ENCODE measurements at places on chromosomes 7 and 10. TPM values are rescaled to one million over a fixed set of nuclear protein-coding genes. Genes with fewer than 3 reads are reported as not detected.

TAS2R16 gene
- total RNA-seq = not detected

GRCh38 chr7:44131173-44132029 lies 8.1 kb upstream of the POLD2 start:
- no peaks in the 10 kb centered on the region for H3K27me3 ChIP-seq
- DNase-seq = no peak
- no peaks in the 10 kb centered on the region for H3K4me1 ChIP-seq
- no peaks in the 10 kb centered on the region for H3K36me3 ChIP-seq
- H3K4me3 ChIP-seq = no peak overlapping the region
- peak overlapping the region; percentile 81 for H3K27ac ChIP-seq

GRCh38 chr7:41910940-41911600 lies 208.2 kb upstream of the INHBA start:
- H3K27ac ChIP-seq = no peak overlapping the region
- no peak overlapping the region for H3K4me3 ChIP-seq
- no peaks in the 10 kb centered on the region for H3K27me3 ChIP-seq
- DNase-seq = no peak
- no peaks in the 10 kb centered on the region for H3K36me3 ChIP-seq

- no peaks in the 10 kb centered on the region for H3K27me3 ChIP-seq
- no peak overlapping the region for H3K4me3 ChIP-seq
- no peaks in the 10 kb centered on the region for H3K4me1 ChIP-seq
- no peak overlapping the region for H3K27ac ChIP-seq
- H3K36me3 ChIP-seq = peaks cover 4% of the 10 kb centered on the region
Observed at GRCh38 chr7:40041456-40041855, 91.4 kb downstream of the CDK13 start.

- H3K27ac ChIP-seq = no peak overlapping the region
- no peak for DNase-seq
- no peaks in the 10 kb centered on the region for H3K36me3 ChIP-seq
- no peaks in the 10 kb centered on the region for H3K4me1 ChIP-seq
- no peaks in the 10 kb centered on the region for H3K27me3 ChIP-seq
Observed at GRCh38 chr7:74584160-74584954, 73.2 kb upstream of the GTF2I start.

- no peaks in the 10 kb centered on the region for H3K27me3 ChIP-seq
- H3K4me1 ChIP-seq = peaks cover 13% of the 10 kb centered on the region
- peak; percentile 71 for DNase-seq
Observed at GRCh38 chr7:75642810-75643486, 95.8 kb downstream of the HIP1 start.

GRCh38 chr7:96179837-96180236 lies 142.1 kb downstream of the SLC25A13 start:
- H3K36me3 ChIP-seq = peaks cover 4% of the 10 kb centered on the region
- no peak overlapping the region for H3K27ac ChIP-seq
- no peaks in the 10 kb centered on the region for H3K27me3 ChIP-seq
- peak; percentile 25 for DNase-seq
- no peak overlapping the region for H3K4me3 ChIP-seq
- no peaks in the 10 kb centered on the region for H3K4me1 ChIP-seq

COL13A1 gene
- 6.7 TPM for total RNA-seq

DNA sequence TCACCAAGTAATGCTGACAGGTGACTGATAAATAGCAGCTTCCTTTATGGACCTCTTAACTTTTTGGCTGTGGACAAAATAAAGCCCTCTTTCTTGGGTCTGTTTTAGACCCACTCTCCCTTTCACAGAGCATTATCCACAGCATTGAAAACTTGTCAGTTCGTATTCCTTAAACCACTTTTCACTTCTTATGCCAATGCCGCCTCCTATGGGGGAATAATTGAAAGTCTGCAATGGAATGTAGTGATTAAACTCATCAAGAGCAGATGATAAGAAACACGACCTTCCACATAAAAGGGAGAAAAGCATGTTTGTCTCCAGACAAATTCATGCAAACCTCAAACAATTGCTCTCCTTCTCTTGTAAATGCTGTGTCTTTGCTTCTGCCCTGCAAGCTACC lies 153.4 kb downstream of the SORCS1 start:
- no peak overlapping the region for H3K4me3 ChIP-seq
- no peaks in the 10 kb centered on the region for H3K4me1 ChIP-seq
- H3K36me3 ChIP-seq = no peaks in the 10 kb centered on the region
- no peak overlapping the region for H3K27ac ChIP-seq

Measured in lung (tissue), 17 donors.